ELR (cell line): ENCODE measurements at places on chromosomes 2 and 18.

DNA sequence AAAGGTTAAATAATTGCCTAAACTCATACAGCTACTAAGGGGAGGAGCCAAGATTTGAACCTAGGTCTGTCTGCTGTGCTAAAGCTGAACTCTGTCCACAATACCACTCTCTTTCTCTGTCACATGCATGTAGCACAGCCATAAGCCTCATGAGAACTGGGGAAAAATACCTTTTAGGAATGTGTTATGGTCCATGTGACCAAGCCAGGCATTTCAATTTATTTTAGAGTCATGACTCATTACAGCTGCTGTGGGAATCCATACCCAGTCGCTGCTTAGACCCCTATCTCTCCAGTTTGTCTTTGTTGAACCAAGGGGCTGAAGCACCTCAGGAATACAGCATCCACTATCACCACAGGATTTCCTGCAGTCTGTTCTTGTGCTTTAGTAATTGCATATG, 200.0 kb upstream of the SIX3 start:
- peak; percentile 14 for DNase-seq

GRCh38 chr2:237208373-237209260, 122.9 kb downstream of the COPS8 start:
- DNase-seq, result peak; percentile 77

GRCh38 chr2:1638281-1638860, 105.9 kb downstream of the PXDN start:
- peak; percentile 21 for DNase-seq

DNA sequence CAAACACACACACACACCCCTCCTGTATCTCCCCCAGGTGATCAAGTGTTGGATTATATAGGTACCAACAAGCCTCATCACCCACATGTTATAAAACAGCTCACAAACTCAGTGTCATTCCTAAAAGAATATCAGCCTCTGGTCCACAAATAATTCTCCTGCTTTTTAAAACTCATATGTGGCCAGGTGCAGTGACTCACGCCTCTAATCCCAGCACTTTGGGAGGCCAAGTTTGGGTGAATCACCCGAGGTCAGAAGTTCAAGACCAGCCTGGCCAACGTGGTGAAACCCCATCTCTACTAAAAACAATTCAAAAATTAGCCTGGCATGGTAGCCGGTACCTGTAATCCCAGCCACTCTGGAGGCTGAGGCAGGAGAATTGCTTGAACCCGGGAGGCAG, 87.8 kb downstream of the LRATD1 start:
- peak; percentile 65 for DNase-seq

DNA sequence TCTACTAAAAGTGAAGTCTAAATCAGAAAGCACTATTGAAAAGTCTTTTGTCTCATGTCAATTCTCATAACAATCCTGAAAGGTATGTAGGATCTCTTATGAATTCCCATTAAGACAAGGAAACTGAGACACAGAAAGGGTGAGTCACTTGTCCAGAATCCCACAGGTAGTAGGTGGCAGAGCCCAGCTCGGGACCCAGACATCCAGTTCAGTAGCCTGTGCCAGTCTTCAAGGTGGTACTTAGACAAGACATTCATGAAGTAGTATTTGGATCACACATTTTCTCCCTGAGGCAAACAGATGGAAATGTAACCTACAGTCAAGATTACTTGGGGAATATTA, 14.8 kb upstream of the PARD3B start:
- no peak for DNase-seq

GRCh38 chr2:118846442-118846952, 951 bp downstream of the EN1 start:
- DNase-seq, result no peak
